Right lobe of liver (tissue), 6 donors: ENCODE measurements at places on chromosomes 2 and 18. TPM values are rescaled to one million over a fixed set of nuclear protein-coding genes. Genes with fewer than 3 reads are reported as not detected.

DNA sequence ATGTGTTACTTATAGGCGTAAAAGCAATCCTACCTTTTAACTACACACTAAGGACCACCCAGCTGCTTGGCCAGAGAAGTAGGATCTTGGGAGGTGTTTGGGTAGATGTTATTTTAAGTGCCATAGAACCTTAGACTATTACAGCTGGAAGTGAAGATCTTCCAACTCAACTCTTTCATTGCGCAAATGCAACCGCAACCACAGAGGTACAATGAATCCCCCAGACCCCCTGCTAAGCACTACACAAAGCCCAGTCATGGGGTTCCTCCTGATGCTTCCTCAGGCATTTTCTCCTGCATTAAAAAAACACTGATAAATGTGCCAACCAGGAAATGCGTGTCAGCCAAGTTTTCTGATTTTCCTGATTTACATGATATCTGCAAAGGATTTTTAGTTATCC, 246.0 kb downstream of the LRRTM1 start:
- no peak for DNase-seq

Gene PPIL3
- 10.4 TPM for total RNA-seq

Gene G6PC2
- not detected for total RNA-seq

- no peak for DNase-seq
Observed at GRCh38 chr2:198008230-198008629, 203.8 kb downstream of the PLCL1 start.

GRCh38 chr2:12071318-12071717, 324.9 kb downstream of the LPIN1 start:
- DNase-seq, result no peak

Gene ZSWIM2
- not detected for total RNA-seq

GRCh38 chr18:77346208-77346810, 96.7 kb downstream of the GALR1 start:
- no peak for DNase-seq

Gene CXCR2
- 1.5 TPM for total RNA-seq

Gene ARHGAP25
- total RNA-seq, result 3.5 TPM

DNA sequence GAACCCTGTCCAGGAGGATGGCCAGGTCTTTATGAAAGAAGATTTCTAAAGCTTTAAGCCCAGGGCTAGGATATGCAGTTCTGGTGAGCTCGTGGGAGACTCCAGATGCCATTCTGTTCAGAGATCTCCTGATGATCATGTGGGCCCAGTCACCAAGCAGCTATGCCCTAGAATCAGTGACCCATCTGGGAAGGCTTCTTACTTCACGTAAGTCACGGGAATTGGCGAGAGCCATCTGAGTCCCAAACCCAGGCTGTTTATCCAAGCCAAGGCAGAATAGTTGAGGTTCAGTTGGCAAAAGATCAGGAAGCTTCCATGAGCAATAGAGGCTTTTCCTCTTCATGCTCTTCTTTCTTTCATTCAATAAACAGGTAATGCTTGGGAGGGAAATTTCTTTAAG, 23.9 kb downstream of the ANTXR1 start:
- no peak for DNase-seq

DNA sequence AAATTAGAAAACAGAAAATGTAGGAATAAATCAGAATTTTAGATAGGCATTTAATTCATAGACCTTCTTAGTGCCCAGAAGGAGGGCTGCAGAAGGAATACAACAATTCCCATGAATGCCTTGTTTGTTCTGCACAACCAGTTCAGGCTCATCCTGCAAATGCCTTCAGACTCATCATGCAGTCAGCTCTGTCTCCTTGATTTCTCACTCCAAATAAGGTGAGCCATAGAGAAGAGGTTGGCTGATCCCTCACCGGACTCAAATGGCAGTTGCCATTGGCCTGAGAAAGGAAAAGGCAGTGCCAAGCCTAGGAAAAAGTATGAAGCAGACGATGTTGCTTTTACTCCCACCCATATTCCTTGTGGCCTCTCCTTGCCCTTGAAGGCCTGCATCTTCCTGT, 50.3 kb downstream of the DSC3 start:
- no peak for DNase-seq

Gene EFEMP1
- 13.2 TPM for total RNA-seq

DNA sequence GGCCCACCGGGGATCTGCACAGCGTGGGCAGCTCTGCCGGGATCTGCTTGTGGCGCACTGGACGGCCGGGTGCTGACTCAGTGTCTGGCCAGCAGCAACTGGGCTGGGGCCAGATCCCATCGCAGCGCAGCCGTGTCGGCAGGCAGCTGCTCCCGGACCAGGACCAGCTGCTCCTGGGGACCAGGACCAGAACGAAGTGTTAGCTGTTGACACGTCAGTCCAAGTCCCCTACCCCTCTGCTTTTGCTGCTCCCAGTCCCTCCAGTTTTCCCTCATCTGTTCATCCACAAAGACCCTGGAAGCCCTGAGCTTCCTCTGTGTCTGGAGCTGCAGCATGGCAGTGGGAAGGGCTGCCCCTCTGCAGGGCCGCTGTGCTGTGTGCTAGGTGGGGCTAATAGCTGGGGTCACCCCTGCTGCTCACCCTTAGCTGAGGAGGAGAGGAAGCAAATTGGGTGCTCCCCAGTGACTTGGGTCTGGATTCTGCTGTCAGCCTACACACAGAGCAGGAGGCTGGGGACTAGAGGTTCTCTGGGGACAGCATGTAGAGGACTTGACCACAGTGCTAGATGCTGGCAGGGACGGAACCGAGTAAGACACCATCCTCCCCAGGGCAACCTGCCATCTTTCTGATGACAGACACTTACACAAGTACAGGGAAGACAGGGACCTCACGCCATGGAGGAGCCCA, 16.9 kb upstream of the KIF1A start:
- DNase-seq, result no peak

DNA sequence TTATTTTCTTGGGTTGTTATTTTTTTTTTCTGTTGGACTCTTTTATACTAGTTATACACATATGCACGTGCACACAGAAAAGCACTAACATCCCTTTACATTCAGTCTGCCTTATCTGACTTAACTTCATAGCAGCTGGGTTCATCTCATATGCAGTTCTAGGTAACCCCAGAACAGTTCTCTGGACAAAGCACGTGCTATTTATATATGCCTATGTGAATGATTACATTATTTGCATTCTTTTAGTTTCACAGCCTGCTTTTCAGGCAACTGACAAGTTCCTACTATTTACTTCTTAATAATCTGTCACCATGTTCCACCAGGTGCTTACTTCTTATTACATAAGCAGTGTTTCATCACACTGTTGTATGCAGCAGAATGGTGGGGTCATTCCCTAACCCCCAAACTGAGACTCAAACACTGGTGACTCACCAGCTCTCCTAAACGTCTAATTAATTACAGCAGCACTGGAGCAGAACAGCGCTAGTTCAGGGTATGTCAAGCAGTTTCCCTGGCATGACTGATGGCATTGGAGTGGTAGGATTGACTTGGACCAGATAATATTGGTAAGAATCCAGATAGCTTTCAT, 372.8 kb downstream of the CLIP4 start:
- no peak for DNase-seq

DNA sequence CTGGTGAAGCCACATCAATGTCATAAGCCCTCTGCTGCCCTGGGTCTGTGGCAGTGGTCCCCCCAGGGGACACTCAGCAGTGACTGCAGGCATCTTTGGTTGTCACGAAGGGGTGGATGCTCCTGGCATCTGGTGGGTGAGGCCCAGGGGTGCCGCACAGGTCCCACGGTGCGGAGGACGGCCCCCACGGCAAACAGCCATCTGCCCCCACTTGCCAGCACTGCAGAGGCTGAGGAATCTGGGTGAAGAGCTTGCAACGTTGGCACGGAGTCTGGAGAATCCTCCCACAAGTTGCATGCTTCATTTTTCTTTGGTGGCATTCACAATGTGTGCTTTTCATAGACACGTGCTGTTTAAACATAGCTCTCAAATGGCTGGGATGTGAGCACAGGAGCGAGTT, 105.1 kb upstream of the PXDN start:
- no peak for DNase-seq

DNA sequence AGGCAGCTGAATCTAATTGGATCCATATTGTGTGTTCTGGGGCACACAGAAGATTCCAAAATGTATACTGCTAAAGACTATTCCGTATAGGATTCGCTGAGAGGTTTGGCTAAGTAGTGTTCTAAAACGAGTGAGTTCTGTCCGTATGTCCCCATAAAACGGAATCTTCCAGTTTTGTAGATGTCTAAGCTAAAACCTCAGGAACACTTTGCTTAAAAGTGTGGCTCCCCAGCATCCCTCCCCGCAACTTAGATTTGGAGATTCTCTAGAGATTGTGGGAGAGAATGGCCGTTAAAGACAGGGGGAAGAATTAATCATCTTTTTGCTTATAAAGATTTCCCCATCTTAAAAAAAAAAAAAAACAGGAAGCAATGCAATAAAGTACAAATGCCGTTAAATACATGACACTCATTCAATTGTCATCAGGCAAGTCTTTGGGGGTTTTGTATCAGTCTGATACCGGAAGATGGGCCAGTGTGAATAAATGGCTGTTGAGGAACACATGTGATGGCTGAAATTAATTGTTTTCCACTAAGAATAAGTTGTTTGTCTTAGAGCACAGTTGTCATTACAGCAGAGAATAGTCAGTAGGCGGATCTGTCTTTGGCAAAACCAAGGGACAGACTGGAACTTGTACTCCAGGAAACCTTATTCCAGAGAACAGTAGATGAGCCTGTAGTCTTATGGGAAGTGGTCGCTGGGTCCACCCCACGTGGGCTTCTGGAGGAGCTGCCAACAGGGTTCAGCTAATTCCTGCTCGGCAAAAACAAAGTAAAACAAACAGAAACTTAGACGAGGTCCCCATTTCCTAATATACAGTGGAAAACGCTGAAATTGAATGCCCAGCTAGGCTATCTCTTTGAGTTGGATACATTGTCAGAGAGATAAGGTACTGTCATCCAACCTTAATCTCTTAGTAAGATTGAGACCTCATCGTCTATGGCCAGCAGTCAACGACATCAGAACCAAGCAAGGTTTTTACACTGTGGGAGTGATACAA, 1.7 kb downstream of the EMILIN2 start:
- no peak for DNase-seq

- no peak for DNase-seq
Observed at GRCh38 chr2:199118673-199119112, 339.0 kb downstream of the SATB2 start.

Gene KCNG3
- total RNA-seq, result not detected

- DNase-seq, result no peak
Observed at GRCh38 chr2:162839419-162839818, 852 bp upstream of the KCNH7 start.

DNA sequence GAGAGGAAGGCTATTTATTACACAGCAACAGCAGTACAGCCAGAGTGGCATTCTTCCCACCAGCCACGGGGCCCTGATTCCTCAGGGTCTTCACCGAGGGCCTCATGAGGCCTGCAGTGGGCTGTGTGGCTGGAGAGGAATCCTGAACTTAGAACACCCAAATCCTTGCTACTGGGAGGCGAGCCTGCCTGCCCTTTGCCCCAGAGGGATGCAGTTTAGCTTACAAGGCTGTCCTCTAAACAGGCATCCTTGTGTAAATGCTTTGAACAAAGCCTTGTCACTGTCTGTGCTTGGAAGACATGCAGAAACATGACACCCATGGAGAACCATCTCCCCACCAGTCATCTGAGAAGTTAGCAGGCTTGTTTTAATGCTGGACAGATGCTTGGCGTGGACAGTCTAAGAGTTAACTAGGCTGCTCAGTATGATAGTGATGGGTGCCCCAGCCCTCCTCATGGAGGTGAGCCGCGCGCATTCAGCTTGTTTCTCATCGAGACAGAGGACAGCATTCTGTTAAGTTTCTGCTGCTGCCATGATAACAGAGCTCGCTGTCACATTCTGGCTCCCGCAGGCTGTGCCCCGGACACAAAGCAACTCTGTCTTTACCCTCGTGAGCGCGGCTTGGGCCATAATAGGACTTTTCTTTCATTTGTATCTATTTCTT, 42.9 kb downstream of the ADI1 start:
- no peak for DNase-seq

GRCh38 chr2:9968553-9969497, 17.3 kb downstream of the GRHL1 start:
- DNase-seq, result no peak

Gene CERKL
- total RNA-seq, result not detected

GRCh38 chr18:34120294-34120693, 104.4 kb downstream of the NOL4 start:
- no peak for DNase-seq

DNA sequence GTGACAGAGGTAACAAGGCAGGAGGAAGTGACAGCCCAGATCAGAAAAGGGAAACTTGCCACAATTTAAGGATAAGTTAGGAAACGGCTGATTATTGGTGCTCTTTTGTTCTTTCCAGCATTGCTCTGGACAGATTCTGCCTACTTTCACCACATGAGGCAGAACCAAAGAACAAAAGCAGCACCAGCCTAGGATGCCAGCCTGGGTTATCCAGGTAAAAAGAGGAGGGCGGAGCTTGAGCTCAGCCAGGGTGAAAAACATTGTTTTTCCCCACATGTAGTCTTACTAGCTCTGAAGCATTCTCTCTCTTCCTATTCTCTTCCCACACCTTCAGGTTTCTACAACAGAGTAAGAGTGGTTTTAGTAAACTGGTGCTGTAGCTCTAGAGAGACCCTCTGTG, 300.5 kb downstream of the TMX3 start:
- DNase-seq, result no peak

Gene SERPINB10
- total RNA-seq, result not detected
